ENCODE measurements at places on chromosomes 13 and 19.

DNA sequence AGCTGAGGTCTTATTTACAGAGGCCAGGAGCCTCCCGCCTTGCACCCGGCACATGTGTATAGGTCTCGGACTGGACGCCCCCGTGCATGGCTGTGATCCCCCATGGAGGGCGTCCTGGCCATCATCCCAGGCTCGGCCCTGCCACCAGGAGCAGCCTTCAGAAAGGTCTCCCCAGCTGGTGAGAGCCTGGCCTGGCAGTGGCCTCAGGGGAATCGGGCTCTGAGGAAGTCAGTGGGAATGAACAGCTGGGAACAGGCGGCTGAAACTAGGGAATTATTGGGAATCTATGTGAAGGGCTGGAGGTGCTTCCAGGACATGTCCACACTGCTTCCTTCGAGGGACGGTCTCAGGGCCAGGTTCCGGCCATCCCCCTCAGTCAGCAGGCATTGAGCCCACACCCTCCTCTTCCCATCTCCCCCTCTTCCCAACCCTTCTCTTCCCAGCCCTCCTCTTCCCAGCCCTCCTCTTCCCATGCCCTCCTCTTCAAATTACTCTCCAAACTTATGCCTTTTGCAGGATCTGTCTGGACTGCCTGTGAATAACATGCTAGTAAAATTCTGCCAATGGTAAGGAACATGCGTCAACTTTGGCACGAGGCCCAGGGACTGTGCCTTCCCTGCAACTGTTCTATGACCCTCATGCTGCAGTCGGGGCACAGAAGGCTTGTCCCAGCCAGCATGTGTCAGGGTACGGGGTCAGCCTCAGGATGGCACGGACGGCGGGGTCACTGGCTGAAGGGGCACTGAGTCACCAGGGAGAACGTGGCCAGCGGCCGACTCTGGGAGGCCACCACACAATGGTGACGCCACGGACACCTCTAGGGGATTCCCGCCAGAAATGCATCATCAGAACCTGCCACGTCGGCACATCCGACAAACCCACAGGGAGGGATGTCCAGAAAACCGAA, 24.2 kb upstream of the C13orf46 start:
- no peak for DNase-seq

DNA sequence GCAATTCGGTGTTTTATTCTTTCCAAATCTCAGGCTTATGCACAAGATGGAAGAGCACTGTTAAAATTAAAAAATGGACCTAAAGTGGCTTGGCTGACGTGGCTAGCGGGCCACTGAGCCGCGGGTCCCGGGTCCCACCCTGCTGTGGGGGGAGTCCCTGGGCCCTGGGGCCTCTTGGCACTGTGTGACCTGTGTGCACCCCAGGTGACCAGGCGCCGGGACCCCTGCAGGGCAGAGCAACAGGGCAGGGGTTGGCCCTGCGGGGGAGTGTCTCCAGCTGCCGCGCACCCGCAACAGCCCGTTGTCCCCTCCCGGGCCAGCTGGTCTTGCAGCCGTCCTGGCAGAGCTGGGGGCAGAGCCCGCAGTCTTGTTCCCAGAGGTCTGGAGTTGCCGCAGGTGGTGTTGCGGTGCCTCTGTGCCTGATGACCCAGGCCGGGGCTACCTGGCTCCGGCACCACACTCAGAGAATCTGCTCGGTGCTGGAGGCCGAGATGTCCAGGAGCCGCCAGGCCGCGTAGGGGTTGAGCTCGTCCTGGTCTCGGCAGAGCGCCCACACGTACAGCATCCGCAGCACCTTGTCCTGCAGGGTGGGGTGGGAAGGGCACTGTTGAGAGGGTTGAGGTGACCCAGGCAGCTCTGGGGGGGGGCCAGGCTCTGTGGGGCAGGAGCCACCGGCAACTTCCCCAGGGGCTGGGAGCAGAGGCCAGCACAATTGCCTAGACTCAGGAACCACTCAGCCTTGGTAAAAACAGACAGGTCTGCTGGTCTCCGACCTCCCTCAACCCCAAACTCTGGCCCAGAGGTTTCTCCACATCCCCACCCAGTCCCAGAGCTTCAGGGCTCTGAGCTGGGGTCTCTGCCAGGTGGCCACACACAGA, 1.0 kb upstream of the CTXN1 start:
- no peak for DNase-seq

DNA sequence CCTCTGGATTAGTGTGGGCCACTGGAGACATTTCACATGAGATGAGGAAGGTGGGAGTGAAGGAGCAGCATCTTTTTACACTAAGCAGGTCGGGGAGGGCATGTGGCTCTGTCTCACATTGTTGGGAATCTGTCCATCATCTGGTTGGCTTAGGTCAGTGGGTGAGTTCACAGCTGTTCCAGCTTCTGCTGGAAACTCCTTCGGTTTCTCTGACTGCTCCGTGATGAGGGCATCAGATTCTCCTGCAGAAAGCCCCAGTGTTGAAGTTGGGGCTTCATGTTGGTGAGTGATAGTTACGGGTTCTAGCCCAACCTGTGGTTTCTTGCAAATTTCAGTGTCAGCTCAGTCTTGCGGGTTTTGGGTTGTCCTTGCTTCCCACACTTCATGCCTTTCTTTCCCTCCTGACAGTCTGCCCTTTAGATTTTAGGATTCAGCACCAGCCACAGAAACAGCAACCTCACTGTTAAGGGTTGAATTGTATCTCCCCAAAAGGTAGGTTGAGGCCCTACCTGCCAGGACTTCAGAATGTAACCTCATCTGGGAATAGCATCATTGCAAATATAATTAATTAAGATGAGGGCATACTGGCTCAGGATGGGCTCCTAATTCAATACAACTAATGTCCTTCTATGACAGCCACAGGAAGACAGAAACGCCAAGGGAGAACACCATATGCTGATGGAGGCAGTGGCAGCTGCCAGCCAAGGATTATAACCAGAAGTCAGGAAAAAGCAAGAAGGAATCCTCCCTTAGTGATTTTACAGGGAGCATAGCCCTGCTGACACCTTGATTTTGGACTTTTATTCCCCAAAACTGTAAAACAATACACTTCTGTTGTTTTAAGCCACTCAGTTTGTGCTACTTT, 7.6 kb upstream of the ALOX5AP start:
- DNase-seq, result no peak

DNA sequence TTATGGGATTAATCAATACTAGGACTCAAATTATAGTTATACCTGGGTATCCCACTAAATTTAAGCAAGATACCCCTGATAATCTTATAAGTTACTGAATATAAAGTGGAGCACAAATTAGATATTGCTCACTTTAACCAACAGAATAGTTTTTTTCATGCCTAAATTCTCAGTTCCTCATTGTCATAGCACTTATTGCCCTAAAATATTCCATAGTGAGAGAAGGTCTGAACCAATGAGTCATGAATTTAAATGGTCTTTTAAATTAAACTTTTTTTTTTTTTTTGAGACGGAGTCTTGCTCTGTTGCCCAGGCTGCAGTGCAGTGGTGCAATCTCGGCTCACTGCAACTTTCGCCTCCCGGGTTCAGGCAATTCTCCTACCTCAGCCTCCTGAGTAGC, 42.4 kb downstream of the ZNF136 start:
- DNase-seq, result no peak

DNA sequence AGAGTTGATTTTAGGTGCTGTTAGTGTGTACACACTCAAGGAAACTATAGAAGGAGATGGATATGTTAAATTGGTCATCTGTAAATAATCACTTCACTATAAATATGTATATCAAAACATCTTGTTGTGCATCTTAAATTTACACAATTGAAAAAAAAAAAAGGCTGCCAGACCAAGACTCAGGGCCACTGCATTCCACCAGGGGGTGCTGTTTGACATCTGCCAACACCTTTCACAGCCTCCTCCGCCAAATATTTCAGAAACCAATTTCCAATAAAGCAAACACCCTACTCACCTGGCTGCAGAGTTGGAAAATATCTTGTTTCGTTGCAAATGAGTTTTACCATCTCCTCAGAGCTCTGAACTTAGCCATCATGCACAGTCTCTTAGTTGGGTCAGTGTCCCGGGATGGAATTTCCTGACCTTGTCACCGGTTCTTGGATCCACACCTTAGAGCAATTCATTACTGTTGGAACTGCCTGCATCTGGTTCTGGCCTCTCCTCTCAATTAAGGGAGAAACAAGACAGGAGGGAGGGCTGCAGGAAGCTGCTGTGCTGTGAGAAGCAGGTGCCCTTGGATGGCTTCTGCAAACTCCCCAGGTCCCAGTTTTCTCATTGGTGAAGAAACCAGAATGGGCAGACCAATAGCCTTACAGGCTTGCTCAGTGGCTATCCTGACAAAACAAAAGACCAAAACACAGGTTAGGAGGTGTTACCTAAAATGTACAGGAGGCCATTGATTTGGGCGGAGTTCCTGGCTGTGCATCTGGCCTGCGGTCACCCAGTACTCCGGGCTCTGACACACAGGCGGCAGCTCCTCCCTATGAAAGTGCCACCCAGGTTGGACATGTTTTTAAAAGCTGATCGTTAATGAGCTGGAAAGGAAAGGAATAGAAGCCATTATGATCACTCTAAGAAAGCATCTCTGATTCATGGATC, 746.6 kb downstream of the UQCRFS1 start:
- no peak for DNase-seq

- no peak for DNase-seq
Measured at GRCh38 chr19:16739546-16739945, 19.9 kb downstream of the NWD1 start.
